HEK293T (cell line): ENCODE measurements at places on chromosomes 2 and 18.

GRCh38 chr2:163715199-163715598 lies 20.6 kb downstream of the FIGN start:
- DNase-seq, result no peak

DNA sequence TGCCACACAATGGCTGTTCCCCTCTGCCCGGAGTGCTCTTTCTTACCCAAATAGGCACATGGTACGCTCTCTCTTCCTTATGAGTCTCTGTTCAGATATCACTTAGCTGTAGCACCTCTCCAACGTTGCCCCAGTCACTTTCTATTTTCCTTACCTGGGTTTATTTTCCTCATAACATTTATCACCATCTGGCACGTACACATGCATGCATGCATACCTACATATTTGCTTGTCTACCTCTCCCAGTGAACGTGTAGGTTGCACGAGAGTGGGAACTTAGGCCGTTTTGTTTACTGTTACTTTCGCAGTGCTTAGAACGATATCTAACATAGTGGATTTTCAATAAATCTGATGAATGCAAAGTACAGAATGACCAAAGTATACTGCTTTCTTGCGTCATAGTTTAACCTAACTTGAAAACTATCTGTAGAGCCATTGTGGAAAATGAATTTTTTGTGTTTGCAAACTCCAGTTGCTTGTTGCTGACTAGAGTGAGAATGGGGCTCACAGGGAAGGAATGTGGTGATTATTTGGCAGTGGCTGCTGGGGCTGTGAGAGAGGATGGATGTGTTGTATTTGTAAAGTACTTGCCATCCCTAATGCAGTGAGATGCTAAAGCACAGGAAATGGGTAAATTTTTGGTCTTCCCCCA lies 47.1 kb downstream of the ACSL3 start:
- DNase-seq, result no peak

GRCh38 chr2:134153294-134153880 lies 100.5 kb upstream of the MGAT5 start:
- no peak for DNase-seq

- no peak for DNase-seq
Observed at GRCh38 chr18:70640336-70640887, 351.6 kb downstream of the SOCS6 start.

- DNase-seq, result no peak
Observed at GRCh38 chr2:36982467-36982866, 16.1 kb upstream of the STRN start.

GRCh38 chr2:170703776-170704476 lies 11.2 kb upstream of the SP5 start:
- no peak for DNase-seq

GRCh38 chr2:39377226-39377939 lies 59.7 kb downstream of the MAP4K3 start:
- no peak for DNase-seq

GRCh38 chr18:13298262-13298661 lies 79.7 kb downstream of the LDLRAD4 start:
- DNase-seq, result no peak

- no peak for DNase-seq
Observed at GRCh38 chr2:238114851-238115660, 14.9 kb downstream of the ESPNL start.

- DNase-seq, result no peak
Observed at GRCh38 chr2:229860334-229860733, 61.5 kb downstream of the TRIP12 start.

DNA sequence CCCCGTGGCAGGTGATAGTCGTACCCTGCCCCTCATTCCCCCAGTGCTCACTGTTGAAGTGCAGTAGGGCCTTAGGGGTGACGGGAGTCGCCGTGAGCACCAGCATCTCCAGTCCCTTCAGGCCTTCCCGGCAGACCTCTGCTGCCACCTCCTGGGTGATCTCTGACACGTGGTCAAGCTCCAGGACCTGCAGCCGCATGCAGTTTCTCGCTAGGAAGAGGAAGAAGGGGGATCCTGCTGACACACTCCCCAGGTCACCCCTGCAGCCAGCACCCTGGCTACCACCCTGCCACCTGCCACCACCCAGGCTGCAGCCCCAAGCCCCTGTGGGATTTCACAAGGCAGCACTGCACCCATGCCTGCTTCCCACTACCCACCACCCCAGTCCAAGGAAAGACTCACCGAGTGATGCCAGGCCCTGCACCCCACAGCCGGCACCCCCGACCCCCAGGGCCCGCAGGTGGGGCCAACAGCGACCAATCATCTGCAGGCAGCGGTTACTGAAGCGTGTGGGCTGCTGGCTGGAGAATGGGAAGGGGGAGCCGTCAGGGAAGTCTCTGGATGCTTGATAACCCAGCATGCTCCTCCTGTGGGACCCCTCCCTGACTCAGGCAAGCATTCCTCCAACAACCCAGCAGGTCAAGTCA lies 23.8 kb downstream of the FBXO41 start:
- peak; percentile 75 for DNase-seq

DNA sequence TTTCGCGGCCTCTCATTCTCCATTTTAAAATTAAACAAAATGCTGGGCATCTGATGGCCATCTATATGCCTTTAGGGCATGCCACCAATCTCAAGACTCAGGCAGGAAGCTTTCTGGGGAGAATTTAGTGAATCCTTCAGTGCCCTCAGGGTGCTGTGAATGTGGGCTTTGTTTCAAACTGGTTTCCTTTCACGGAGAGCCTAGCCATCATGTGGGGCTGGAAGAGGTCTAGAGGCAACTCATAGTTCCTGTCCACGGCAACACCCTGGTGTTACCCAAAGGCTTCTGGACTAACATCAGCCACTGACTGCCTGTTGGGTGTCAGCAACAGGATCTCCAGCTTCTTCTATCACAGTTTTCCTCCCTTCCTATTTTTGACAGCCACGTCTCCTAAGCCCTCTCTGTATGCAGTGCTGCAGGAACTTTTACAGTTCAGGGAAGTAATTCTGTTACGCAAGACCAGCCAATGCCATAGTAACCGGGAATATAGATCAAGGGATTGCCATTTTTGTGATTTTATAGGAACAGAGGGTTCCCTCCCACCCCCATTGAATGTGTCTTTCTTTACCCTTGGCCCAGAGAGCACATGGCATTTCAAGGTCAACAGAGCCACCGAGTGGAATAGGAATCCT lies 7.9 kb upstream of the WDR33 start:
- DNase-seq, result no peak

DNA sequence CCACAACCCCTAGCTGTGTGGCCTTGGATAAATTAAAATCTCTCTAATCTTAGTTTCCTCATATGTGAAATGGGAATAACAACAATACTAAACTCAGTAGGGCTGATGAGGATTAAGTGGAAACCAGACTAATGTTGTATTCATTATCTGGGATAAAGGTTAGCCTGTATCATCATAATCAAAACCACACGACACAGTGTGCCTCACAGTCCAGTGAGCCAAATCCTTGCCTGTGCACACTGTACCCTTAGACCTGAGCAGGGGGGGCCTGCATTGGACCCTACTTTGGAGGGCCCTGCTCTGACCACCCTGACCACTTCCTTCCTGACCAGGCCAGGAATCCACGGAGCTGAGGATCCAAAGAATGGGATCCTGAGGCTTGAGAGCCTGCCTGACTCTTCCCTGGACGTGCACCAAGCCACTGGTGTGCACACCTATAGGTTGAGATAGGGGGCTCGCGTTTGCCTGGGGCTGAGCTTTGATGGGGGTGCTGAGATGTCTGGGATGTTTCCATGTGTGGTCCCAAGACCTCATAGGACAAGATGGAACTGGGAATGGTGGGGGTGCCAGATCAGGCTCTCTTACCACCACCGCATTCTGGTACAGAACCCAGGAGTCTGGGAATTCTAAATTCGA lies 69.7 kb downstream of the TGOLN2 start:
- DNase-seq, result no peak

- no peak for DNase-seq
Observed at GRCh38 chr2:3296182-3296972, 81.2 kb downstream of the EIPR1 start.

- DNase-seq, result peak; percentile 81
Observed at GRCh38 chr2:153871231-153872221, at the start of gene GALNT13. Gene GALNT13 (plus strand): TSS chr2:153871922.

DNA sequence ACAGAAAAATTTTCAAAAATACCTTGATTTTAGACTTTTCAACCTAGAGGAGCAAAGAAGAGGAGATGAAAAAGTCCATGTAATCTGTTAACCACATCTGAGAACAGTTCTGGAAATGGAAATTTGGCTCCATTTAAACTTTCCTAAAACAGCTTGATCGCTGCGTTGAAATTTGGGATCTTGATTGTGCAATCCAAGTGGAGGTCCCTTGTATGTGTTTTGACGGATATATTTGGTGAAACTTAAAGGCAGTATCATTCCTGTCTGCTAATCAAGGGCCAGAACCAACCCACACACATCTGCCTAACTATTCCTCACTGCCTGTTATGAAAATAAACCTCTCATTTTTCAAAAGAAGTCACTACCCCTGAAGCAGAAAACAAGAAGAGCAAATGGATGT lies 46.6 kb downstream of the SPATS2L start:
- DNase-seq, result no peak

GRCh38 chr2:17620280-17620679 lies 79.8 kb downstream of the VSNL1 start:
- DNase-seq, result no peak

- no peak for DNase-seq
Observed at GRCh38 chr18:77100751-77101355, 31.7 kb downstream of the MBP start.

GRCh38 chr18:69484699-69485396 lies 84.2 kb downstream of the DOK6 start:
- no peak for DNase-seq

DNA sequence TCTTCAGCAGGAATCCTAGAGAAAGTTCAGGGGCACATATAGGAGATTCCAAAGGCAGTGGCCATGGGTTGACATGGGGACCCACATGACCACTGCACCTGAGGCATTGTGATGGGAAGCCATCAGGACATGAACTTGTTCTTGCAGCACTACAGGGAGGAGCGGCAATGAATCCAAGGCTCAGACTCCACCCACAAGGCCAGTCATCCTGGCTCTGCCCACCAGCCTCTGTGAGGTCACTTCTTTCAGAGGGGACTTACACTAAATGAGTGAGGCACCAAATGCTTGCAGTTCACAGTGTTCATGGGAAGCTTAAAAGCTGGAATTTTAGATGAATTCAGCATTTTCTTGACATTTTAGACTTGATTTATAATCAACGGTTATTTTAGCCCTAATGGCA lies 254.2 kb downstream of the SETBP1 start:
- no peak for DNase-seq

GRCh38 chr2:180222644-180223043 lies 215.5 kb upstream of the CWC22 start:
- DNase-seq, result no peak

GRCh38 chr2:216478151-216478550 lies 20.5 kb upstream of the RPL37A start:
- DNase-seq, result no peak

DNA sequence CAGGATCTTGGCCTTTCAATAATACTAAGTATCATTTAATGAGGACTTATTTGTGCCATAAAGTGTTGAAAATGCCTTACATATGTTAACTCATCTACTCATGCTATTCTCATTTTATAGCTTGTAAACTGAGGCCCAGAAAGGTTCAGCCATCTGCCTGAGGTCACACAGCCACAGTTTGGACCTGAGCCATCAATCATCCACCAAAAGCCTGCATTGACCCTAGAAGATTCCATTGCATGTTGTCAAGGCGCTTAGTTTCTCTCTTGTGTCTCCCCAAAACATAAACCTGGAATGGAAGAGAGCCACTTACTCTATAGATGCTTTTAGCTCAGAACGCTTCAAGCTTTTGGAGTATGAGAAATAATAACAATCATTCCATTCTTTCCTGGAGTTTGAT lies 26.8 kb downstream of the NPAS2 start:
- DNase-seq, result no peak

DNA sequence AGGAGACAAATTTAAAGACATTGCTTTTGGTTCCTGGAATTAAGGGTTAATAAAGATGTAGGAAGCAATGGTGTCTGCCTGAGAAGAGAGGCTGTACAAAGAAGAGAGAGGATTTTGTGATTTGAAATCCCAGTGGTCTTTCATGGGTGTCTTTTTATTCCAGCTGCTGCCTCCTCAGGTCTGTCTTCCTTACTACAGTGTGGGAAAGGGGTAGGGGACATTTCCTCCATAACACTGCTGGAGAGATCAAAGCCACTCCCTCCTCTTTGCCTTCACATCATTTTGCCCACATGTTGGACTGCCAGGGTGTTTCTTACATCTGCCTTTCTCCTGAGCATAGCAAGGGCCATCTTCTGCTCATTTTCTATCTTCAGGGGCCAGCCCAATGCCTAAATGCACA lies 348.5 kb downstream of the EN1 start:
- no peak for DNase-seq

- no peak for DNase-seq
Observed at GRCh38 chr2:176508984-176509740, 239.9 kb downstream of the MTX2 start.

- no peak for DNase-seq
Observed at GRCh38 chr2:68223419-68223818, 28.9 kb downstream of the PPP3R1 start.

- DNase-seq, result peak; percentile 53
Observed at GRCh38 chr2:238370823-238371372, 50.6 kb downstream of the TRAF3IP1 start.

DNA sequence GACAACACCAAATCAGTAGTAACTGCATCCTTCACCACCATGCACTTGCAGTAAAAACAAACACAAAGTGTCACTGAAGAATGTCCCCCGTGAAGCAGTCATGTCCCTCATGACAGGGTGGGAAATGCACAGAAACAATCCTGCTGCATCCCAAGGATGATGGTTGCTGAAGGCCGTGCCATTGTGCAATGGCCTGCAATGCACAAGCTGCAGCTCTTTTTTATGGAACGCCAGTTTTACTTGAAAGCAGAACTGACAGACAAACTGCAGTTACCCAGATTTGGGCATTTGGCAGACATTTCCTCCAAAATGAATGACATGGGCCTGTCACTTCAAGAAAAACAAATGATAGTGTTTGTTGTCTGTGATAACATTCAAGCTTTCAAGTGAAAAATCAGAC lies 2.4 kb upstream of the CHST10 start:
- no peak for DNase-seq

GRCh38 chr2:196836440-196836839 lies 27.3 kb upstream of the C2orf66 start:
- DNase-seq, result no peak

GRCh38 chr2:48566592-48567310 lies 36.8 kb downstream of the STON1 start:
- DNase-seq, result peak; percentile 19

GRCh38 chr2:147740211-147740927 lies 104.5 kb upstream of the ACVR2A start:
- DNase-seq, result no peak

GRCh38 chr2:197263077-197263476 lies 47.5 kb downstream of the ANKRD44 start:
- no peak for DNase-seq

- no peak for DNase-seq
Observed at GRCh38 chr2:24551016-24551415, 60.0 kb downstream of the NCOA1 start.

GRCh38 chr18:31439807-31440325 lies 7.7 kb upstream of the DSG3 start:
- DNase-seq, result no peak

- DNase-seq, result no peak
Observed at GRCh38 chr2:44570777-44571176, 209.0 kb downstream of the CAMKMT start.
